Fibroblast of gingiva (primary cell): ENCODE measurements at places on chromosomes 1 and 21.

GRCh38 chr21:45488931-45489721, 53.1 kb downstream of the SLC19A1 start:
- DNase-seq, result no peak

DNA sequence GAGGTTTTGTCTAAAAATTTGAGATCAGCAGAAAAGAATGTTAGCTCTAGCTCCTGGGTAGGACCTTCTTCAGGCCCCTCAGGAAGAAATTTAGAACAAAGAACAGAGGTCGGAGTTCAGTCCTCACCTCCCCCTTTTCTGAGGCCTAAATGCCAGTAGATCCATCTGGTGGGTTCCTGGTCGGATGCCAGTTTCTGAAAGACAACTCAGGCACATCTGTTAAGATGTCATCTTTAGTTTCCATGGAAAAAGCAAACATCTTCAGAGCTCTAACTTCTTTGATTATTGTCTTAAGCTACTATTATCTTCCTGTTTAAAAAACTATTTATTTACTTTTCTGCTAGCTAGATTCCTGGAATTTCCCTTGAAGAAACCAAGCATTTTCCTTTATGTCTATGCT, 37.1 kb upstream of the USP25 start:
- DNase-seq, result no peak

DNA sequence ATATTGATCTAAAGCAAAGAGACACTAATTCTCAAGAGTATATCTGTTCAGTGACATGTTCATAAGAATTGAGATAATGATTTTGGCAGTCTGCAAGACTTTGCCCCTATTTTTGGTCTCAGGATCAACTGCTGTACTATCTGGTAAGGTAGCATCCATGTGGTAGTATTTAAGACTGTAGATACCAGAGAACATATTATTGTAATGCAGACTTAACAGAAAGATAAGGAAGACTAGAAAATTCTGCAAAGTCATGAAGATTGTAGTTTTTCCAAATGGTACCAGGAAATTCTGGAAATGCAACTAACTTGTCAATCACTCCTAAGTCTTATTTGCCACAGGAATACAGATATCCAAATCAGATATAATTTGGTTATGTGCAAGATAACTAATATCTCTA, 35.1 kb downstream of the RNF2 start:
- DNase-seq, result no peak

DNA sequence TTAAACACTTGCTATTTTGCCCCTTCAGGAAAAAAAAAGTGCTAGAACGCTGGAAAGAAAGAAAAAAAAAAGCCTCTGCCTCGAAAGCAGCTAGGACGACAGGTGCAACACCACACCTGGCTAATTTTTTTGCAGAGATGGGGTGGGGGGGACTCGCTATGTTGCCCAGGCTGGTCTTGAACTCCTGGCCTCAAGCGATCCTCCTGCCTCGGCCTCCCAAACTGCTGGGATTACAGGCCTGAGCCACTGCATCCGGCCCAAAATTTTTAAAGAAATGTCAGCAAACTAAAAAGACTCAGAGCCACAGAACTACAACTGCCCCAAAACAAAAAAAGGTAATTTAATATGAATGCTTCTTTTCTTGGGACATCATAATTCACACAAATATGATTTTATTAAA, 1.4 kb downstream of the DOCK7 start:
- no peak for DNase-seq

GRCh38 chr1:203453616-203454015, 22.0 kb upstream of the PRELP start:
- no peak for DNase-seq

DNA sequence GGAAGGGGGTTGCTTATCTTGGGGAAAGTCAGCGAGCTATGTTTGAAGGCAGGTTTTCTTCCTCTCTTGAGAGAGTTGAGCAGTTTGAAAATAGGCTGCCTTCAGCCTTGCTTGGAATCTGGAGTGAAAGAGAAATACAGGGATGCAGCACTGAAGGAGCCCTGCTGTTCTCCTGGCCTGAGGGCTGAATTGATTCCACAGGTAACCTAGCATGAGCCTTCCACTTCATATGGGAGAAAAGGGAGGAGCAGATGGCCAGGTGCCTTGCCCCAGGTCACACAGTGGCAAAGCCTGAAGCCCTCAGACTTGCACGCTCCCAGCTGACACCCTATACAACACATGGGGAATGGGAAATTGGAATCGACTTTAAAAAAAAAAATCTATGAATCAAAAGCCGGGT, 88.0 kb upstream of the WLS start:
- no peak for DNase-seq

GRCh38 chr21:26385721-26386120, 187.4 kb downstream of the CYYR1 start:
- peak; percentile 72 for DNase-seq

DNA sequence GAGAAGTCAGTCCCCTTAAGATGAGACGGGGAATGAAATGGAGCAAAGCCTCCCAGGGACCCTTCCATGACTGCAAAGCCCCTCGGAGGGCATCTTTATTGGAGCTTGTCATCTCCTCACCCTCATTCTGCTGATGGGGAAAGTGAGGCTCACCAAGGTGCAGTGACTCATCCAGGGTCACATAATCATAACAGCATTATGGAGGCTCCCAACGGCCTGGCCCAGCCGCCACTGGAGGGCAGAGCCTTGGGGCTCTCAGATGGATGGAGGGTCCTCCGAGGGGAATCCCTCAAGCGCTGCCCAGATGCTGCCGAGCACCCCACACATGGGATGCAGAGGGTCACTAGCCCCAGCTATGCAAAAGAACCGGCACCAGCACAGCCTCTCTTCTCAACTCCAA, 18.9 kb downstream of the IFFO2 start:
- no peak for DNase-seq

- no peak for DNase-seq
These were observed 4.1 kb downstream of the PALMD start for GRCh38 chr1:99650030-99650429.

DNA sequence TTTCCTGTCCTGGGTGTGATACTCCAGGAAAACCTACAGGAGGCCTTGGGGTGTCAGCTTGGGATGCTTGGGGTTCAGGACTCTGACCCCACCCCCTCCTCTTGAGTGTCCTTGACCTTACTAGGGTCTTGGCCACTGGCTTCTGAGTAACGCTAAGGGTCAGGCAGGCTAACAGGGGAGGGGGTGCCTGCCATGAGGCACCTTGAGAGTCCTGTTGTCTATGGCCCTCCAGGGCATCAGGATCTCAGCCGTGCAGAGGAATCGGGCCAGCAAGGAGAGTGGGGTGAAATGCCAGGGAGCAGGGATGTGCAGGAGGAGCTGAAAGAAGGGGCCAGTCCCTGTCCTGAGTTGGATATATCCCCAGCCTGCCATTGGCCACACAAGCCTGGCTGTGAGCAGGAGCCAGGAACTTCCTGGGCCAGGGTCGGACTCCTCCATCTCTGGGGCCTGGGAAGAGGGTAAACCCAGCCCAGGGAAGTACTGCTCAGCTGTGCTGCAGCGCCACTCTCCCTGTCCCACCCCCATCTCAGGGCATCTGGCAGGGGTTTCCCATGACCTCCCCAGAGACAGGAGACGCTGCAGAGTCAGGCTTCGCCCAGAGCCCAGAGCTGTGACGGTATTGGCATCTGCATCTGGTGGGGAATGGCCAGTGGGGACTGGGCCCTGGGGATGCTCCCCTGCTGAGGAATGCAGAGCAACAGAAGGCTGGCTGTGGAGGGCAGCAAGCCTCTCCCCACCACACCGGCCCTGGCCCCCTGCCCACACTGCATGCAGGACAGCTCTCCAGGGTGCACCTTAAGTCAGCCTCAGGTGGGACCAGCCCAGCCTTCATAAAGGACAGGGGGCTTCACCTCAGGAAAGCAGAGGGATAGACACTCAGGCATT, 6.3 kb downstream of the KIF21B start:
- DNase-seq, result no peak

GRCh38 chr1:39639305-39640130, at the start of gene HEYL:
Gene HEYL, minus strand, starts transcription at chr1:39639643. Its CDS starts 18 bp downstream, at chr1:39639625.
- DNase-seq, result peak; percentile 36

DNA sequence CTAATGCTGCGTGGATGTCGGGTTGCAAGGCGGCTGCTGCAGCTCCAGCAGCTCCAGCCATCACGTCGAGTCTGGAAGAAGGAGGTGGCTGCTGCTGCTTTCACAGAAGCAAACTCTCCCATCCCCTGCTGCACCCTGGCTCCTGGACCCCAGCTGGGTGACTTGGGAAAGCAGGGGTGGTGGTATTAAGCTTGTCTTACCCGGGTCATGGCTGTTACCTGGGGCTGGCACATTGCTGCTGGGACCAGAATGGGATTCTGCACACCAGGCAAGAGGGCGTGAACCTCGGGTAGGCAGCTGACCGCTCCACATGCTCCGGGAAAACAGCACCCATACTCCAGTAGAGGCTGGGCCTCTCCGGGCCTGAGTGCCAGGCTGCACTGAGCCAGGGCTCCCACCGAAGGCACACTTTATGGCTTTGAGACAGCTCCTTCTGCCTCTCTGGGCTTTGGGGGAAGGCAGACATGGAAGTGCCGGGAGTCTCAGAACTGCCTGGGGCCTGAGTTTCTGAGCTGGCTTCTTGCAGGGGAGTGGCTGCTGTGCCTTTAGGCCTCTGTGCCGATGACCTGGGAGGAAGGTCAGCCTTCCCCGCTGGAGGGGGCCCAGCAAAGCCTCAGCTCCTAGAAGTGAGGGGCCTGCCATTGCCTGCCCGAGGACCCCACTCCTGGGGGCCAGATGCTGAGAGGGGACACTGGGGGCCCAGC, 1.2 kb downstream of the SMIM1 start:
- no peak for DNase-seq

DNA sequence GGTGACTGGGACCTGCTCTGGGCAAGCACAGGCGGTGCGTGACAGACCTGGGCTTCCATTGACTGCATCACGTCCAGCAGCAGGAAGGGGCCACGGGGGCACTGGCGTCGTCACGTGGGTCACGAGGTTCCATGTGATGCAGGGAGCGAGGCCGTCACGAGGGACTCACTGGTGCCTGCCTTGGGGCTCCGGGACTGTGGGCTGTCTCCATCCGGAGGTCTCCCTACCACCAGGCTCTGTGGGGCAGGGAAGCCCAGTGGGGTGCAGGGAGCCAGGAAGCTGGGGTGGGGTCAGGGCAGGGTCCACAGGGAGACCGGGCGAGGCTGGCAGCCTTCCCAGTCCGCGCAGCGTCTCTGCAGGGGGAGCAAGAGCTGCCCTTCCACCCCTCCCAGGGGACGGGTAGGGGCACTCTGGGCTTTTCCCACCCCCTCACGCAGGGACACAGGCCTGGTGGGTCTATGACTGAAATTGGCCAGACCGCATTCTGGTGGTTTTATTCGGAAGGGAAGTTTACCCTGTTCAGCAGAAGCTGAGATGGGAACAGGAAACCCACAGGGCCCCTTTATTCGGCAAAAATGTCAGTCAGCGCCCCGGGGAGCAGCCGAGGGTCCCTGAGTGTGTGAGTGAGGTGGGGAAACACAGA, 416 bp upstream of the TNFRSF14 start:
- DNase-seq, result peak; percentile 28

DNA sequence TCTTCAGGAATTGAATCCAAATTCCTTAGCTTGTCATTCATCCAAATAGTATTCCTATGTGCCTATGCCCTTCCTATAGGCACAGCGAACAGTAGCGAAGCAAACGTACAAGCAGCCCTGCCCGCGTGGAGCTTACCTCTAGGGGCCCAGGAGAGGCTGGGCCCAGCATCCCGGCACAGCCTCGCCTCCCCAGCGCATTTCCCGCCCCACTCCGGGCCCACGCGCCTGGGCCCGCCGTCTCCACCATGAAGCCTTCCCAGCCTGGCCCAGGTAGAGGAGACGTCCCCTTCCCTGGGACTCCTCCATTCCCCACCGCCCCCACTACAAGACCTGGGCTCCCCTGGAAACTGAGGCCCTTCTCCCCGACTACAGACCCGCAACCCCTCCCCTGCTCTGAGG, 245 bp upstream of the TMEM269 start:
- no peak for DNase-seq

DNA sequence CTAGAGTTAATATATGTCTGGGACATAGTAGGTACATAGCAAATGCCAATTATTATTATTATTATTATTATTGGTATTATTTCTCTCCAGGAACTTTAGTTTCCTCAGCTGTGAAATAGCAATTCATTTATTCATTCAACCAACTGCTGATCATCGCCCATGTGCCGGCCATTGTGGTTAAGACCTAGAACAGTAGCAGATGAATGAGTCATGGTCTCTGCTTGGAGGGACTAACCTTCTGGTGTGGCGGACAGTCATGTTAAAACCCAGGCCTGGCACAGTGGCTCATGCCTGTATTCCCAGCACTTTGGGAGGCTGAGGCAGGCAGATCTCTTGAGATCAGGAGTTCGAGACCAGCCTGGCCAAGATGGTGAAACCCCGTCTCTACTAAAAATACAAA, 23.8 kb upstream of the LDLRAP1 start:
- DNase-seq, result no peak

- DNase-seq, result peak; percentile 77
These were observed 28.8 kb upstream of the SLC19A1 start for GRCh38 chr21:45570826-45571601.

GRCh38 chr1:96997717-96998116, 276.1 kb downstream of the PTBP2 start:
- DNase-seq, result no peak

DNA sequence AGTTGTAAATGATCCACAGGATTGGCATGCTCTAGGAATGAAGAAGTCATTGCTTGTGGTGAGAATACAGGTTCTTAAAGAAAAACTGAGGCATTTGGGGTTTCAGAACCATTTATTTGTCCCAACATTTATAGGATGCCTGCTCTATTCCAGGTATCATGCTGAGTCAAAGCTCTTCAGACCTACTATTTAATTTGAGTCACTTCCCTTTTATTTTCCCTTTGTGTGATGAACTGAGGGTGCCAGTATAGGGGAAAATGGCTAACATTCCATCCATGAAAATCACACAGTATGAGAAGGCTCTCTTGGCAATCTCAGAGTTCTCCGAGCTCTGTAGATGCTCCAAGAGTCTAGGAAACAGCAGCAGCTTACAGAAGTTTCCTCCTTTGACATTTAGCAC, 110.4 kb downstream of the RNF220 start:
- no peak for DNase-seq

- peak; percentile 90 for DNase-seq
These were observed 12.8 kb upstream of the ECE1 start for GRCh38 chr1:21302747-21303715.

GRCh38 chr1:47367651-47368050, 34.1 kb downstream of the CMPK1 start:
- DNase-seq, result peak; percentile 27

- DNase-seq, result peak; percentile 57
These were observed 1.2 kb downstream of the UBR4 start for GRCh38 chr1:19208710-19209438.

GRCh38 chr21:30628109-30628508, 6.9 kb upstream of the KRTAP20-2 start:
- no peak for DNase-seq

DNA sequence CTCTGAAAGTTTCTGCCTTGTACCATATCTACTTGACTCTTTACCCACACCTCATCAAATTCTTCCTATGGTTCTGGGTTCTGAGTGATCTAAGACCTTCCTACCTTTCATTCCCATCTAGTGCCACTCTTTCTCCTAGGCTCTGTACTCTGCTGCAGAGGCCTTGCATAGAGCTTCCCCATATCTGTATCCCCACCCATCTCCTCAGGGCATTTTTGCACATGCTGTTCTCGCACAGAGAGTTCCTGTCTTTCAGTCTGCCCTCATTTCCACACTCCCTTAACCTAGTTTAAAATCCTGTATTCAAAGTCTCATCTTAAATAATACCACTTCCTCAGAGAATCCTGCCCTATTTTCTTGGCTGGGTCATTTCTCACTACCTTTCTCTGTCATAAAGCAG, 114.8 kb downstream of the HMCN1 start:
- no peak for DNase-seq
